ENCODE measurements at places on chromosomes 2 and 18. TPM values are rescaled to one million over a fixed set of nuclear protein-coding genes. Genes with fewer than 3 reads are reported as not detected.

GRCh38 chr2:212537726-212538304 is 787 bp downstream of the ERBB4 start:
- peak; percentile 72 for DNase-seq
- H3K36me3 ChIP-seq = no peaks in the 10 kb centered on the region
- H3K4me1 ChIP-seq = peaks cover 12% of the 10 kb centered on the region
- peaks cover 43% of the 10 kb centered on the region for H3K27me3 ChIP-seq

DNA sequence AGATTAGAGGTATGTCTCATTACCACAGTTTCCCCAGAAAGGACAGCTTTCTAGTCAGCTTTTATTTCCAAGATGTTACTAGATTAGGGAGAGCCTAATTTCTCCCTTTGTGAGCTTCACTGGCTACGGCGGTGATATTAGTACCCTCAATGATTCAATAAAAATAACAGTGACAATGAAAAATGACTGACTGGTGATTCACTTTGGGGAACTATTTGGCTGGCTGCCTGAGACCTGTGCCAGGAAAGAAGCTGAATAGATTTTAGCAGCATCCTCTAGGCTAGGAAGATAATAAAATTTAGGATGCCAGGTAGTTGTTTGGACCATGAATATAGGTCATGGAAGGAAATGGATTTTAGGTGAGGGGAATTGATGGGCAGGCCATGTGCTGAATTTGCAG is 178.7 kb downstream of the FMNL2 start:
- no peaks in the 10 kb centered on the region for H3K27me3 ChIP-seq
- H3K4me1 ChIP-seq = peaks cover 16% of the 10 kb centered on the region
- no peak for DNase-seq
- peak overlapping the region; percentile 46 for H3K27ac ChIP-seq
- H3K36me3 ChIP-seq = no peaks in the 10 kb centered on the region

DNA sequence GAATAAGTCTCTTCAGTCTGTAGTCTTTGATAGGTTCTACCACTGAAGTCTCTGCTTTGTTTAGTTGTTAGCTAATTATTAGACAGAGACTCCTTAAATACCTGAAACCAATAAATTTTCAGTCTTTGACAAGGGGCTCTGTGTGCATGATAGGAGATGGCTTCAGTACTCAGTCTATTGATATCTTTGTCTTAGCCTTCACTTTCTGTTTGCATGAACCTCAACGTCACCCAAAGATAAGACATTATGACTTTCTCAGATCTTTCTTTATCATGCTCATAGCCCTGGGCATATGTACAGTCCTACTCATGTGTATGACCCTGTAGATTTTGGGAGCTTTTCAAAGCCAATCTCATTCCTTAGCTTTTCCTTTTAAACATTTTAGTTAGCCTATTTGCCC is 183.5 kb upstream of the GCFC2 start:
- no peak overlapping the region for H3K27ac ChIP-seq
- H3K36me3 ChIP-seq = no peaks in the 10 kb centered on the region
- no peaks in the 10 kb centered on the region for H3K4me1 ChIP-seq
- no peak for DNase-seq
- no peak overlapping the region for H3K4me3 ChIP-seq

DNA sequence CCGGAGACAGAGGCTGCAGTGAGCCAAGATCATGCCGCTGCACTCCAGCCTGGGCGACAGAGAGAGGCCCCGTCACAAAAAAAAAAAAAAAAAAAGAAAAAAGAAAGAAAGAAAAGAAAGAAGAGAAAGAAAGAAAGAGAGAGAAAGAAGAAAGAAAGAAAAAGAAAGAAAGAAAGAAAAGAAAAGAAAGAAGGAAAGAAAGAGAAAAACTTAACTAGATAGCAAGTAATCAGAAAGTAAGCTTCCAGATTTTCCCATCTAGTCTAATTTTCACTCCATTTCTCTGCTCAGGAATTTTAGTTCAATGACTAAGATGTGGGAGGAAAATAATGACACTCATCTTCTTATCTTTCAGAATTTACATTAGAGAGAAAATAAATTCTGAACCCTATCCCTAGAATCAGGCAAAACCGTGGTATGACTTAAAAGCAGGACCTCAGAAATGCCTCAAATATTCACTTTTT is 2.4 kb downstream of the GFPT1 start:
- peak overlapping the region; percentile 37 for H3K4me3 ChIP-seq
- DNase-seq = no peak
- no peaks in the 10 kb centered on the region for H3K27me3 ChIP-seq
- H3K27ac ChIP-seq = peak overlapping the region; percentile 25
- H3K36me3 ChIP-seq = peaks cover 12% of the 10 kb centered on the region
- peaks cover 46% of the 10 kb centered on the region for H3K4me1 ChIP-seq

DNA sequence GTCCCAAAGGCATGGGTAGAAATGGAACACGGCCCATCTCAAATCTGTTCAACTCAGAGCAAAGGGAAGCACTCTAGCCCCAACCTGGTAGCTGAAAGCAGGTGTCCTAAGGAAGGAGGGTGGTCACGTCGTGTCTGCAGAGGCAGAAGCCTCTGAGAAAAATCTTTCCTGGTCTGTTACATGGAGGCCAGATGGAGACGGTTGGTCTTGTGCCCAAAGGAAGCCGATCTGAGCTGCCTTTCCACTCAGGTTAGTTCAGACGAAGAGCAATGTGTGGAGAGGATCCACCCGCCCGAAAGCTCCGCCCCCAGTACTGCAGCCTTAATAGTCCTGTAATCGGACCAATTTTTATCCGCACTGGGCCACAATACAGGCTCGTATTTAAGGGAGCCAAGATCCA is 54.9 kb upstream of the AMMECR1L start:
- DNase-seq = peak; percentile 23
- peaks cover 33% of the 10 kb centered on the region for H3K36me3 ChIP-seq
- H3K27me3 ChIP-seq = no peaks in the 10 kb centered on the region

DNA sequence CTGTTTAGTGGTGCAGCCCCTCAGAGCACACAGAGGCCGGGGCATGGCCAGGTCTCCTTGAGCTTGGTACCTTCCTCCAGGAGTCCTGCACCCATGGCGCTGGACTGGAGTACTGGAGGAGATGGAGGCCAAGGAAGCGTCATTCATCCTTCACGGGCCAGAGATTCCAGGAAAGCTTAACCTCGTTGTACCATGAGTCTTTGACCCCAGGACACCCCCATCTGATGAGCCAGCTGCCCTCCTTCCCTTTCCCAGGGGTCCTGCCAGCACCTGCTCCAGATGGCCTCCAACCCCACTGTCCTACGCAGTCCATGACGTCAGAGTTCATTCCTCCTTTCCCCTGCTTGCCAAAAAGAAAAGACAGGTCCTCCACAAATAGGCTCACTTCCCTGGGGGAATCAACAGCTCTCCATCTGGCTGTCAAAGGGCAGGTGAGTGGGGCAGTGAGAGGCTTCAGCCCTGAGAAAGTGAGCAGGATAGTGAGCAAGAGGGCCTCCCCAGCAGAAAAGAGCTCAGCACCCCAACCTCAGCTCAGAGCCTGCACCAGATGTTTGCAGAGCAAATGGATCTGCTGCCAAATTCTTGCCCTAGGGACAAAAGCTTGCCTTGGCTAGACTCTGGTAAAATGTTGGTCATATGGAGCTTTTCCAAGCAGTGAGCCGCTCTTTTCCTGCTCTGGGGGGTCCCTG is 4.5 kb upstream of the NPPC start:
- H3K4me3 ChIP-seq = no peak overlapping the region
- H3K36me3 ChIP-seq = no peaks in the 10 kb centered on the region
- peak; percentile 93 for DNase-seq

DNA sequence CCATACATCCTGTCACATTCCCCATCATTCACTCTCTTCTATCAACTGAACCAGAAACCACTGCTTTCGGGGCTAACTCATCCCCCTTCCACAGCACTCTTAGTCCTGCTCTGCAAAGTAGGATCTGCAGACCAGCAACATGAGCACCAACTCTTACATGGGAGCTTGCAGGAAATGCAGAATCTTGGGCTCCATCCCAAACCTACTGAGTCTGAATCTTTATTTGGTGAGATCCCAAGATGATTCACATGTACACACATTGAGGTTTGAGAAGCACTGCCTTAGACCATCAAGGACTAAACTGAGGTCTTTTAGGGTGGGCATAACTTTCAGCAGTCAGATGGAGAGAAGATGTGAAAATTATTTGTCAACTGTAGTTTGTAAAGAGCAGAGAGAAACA is 235.6 kb upstream of the EPHA4 start:
- no peaks in the 10 kb centered on the region for H3K27me3 ChIP-seq
- no peaks in the 10 kb centered on the region for H3K4me1 ChIP-seq
- H3K36me3 ChIP-seq = no peaks in the 10 kb centered on the region
- H3K27ac ChIP-seq = no peak overlapping the region
- DNase-seq = no peak

- H3K4me1 ChIP-seq = peaks cover 45% of the 10 kb centered on the region
- H3K27me3 ChIP-seq = peaks cover 71% of the 10 kb centered on the region
- peak overlapping the region; percentile 69 for H3K4me3 ChIP-seq
- no peak overlapping the region for H3K27ac ChIP-seq
- H3K36me3 ChIP-seq = no peaks in the 10 kb centered on the region
Measured at GRCh38 chr2:216692636-216693413, 2.5 kb downstream of the IGFBP5 start.

DNA sequence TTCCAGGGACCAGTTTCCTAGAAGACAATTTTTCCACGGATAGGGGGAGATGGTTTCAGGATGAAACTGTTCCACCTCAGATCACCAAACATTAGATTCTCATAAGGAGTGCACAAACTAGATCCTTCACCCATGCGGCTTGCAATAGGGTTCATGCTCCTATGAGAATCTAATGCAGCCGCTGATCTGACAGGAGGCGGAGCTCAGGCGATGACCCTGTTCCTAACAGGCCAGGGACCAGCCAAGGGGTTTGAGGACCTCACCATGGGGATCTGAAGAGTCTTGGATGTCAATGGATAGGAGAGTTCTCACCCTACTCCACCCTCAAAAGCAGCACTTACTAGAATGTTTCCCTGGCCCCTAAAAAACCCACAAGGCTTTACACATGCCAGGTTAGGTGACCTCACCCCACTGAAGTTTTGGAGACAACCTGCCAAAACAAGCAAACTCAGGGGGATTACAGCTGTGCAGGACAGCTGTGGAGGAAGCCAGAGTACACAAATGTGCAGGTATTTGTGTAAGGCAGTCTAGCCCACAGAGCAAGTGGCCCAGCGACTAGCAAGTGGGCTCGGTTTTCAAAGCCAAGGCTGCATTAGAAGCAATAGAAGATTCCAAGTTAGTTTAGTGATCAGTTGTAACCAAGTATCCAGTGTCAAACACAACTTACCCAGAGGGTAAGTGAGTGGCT is 3.9 kb downstream of the EVA1A start:
- peaks cover 48% of the 10 kb centered on the region for H3K4me1 ChIP-seq
- H3K4me3 ChIP-seq = no peak overlapping the region
- peak overlapping the region; percentile 17 for H3K27ac ChIP-seq
- peaks cover 31% of the 10 kb centered on the region for H3K36me3 ChIP-seq

- no peak overlapping the region for H3K4me3 ChIP-seq
- no peaks in the 10 kb centered on the region for H3K27me3 ChIP-seq
- H3K36me3 ChIP-seq = no peaks in the 10 kb centered on the region
Measured at GRCh38 chr2:239323447-239323846, 77.4 kb downstream of the HDAC4 start.

DNA sequence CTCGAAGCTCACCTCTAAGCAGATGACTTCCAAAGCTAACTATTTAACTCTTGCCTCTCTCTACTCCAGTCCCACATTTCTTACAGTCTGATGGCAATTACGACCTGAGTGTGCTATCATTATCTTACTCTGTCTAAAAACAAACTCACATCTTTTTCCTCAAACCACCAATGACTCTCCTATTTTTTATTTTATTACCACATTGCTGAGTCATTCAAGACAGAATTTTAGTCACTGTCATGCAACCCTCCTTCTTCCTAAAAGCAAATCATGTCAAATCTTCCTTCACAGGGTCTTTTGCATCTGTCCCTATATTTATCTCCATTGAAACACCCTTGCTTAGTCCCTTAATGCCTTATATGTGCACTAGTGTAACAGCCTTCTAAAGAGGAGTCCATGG is 34.6 kb upstream of the C2orf15 start:
- H3K36me3 ChIP-seq = no peaks in the 10 kb centered on the region
- DNase-seq = no peak
- H3K27me3 ChIP-seq = no peaks in the 10 kb centered on the region
- H3K4me1 ChIP-seq = no peaks in the 10 kb centered on the region
- H3K27ac ChIP-seq = no peak overlapping the region

SP9 gene
- total RNA-seq = not detected

FAM98A gene
- total RNA-seq = 68.7 TPM

FHL2 gene
- total RNA-seq = 568 TPM

CREG2 gene
- total RNA-seq = 0.36 TPM

FOSL2 gene
- total RNA-seq = 86.9 TPM

TSPYL6 gene
- total RNA-seq = not detected

CHMP1B gene
- total RNA-seq = 63.7 TPM

Data from osteoblast (primary cell).